Suppressor macrophage treated with lipopolysaccharide for 4 hours (primary cell): ENCODE measurements at places on chromosomes 11 and 22.

DNA sequence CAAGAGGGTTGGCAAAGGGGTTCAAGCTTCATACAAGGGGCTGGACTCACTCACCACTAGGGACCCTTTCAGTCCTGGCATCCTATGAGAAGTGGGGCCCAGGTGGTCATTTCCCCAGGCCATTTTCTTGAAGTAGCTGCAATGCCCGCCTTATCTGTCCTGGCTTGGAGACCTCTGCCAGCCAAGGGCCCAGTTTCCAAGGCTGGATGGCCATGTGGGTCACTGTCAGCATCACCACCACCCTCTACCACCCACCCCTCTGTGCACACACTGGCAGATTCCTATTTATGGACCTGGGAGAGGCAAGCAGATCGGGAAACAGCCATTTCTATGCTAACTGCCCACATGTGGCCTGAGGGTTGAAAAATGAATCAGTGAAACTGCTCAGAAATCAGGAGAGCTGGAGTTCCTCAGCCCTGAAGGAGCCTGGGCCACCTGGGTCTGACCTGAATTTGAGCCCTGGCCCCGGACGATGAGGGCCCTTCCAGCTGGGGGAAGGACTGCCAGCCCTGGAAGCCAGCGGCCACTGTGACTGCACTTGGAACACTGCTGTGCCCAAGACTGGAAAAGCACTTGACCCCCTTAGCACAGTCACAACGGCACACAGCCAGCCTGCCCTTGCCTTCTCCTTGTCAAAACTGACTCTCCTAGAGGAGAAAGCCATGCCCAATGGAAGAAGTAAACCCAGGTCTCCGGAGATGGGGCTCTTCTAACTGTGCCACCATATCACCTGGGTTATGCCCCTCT, 442.2 kb downstream of the BUD13 start:
- DNase-seq = no peak

DNA sequence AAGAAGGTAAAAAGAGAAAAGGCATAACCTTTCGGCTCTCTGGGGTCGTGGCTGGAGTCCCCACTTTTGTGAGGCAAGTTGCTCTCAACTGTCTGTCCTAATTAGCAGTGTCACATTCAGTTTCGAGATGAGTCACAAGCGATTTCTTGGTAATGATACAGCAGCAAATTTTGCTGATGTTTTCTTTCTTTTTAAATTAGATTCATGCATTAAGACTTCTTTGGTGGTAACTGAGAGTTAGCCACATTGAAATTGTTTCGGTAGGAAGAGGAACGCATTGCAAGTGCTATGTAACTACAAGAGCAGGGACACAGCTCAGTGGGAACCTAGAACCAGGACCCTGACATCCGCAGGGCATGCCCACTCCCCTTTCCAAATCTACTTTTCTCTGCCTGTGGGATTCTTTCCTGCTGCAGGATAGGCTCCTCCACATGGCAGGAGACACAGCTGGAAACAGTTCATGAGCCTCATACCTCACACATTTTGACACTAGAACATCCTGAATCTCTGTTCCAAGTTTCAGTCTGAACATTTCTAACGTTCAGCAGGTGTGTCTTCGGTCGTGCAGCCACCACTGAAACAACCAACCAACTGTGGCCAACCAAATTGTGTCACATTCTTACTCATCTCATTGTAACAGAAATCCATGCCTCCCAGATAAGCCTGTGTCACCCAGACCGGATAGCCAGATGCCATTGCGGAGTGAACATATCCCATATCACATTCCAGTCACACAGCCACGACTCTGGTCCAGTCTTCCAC, 987.6 kb downstream of the NTM start:
- no peak for DNase-seq

DNA sequence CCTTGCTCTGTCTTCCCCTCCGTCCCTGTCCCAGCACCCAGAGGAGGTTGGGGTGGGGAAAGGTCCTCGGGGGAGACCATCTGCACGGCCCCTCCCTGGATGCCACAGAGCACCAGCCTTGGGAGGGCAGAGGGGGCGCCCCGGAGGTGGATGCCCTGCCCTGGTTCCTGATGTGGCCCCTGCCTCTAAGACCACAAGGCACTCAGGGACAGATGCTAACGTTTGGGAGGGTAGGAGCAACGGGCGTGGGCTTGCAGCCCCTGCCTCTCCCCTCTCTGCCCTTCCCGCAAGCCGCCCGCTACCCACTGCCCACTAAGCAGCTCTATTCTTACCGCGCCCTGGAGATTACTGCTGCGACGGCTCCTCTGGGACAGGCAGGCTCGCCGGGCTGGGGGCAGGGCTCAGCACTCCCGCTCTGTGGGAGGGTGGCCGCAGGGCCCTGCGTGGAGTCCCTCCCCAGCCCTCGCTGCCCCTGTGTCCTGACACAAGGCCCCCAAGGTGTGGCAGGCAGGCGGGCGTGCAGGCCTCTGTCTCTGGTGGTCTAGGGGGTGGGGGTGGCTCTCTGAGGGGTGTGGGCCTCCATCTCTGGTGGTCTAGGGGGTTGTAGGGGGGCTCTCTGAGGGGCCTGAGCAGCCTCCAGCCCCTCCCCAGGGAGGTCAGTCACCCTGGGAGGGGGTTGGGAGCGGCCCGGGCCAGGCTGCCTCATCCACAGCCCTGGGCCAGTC, 14.9 kb downstream of the BRSK2 start:
- DNase-seq = no peak

- DNase-seq = peak; percentile 8
Measured at GRCh38 chr11:44823006-44823405, 96.2 kb downstream of the TSPAN18 start.

DNA sequence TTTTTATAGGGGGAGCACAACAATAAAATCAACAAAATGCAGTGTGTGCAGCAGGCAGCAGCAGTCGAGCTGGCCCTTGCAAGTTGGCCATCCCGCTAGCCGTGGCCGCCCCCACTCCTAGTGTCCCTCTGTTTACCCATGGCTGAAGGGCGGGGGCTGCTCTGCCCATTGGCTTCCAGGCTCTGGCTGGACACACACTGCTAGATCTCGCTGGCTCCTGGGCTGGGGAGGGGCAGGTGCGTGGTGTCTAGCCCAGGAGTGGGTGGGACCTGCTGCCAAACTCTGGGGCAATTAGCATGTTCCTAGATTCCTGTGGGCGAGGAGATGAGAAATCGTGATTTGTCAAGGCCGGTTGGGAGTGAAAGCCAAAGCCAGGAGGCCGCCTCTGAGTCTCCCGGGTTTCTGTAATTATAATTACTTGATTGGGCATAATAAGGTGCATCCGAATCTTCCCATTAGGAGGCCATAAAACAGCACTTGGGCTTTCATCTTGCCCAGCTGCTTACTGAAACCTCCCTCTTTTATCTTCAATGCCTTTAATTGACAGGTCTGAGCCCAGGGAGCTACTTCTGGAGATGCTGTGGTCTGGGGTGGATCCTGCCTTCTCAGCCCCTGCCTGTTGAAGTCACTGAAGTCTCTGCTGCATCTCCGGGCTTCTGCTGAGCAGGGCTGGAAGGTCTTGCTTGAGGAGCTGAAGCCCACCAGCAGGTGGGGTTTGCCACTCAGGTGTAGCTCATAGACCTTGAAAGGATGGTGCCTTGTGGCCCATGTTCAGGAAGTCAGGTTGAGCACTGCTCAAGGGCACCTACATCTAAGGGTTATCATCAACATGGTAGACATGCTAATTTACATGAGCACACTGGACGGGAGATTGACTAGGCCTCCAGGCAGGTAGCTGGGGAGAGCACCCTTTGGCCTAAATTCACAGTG, 44.5 kb upstream of the DKK3 start:
- no peak for DNase-seq

GRCh38 chr11:100910808-100911207, 218.8 kb downstream of the PGR start:
- no peak for DNase-seq

- no peak for DNase-seq
Measured at GRCh38 chr22:36417281-36417686, 29.5 kb upstream of the MYH9 start.

- peak; percentile 67 for DNase-seq
Measured at GRCh38 chr11:68120273-68121066, 718 bp downstream of the CHKA start.

GRCh38 chr22:43993072-43993760, 30.9 kb upstream of the PARVB start:
- peak; percentile 73 for DNase-seq

DNA sequence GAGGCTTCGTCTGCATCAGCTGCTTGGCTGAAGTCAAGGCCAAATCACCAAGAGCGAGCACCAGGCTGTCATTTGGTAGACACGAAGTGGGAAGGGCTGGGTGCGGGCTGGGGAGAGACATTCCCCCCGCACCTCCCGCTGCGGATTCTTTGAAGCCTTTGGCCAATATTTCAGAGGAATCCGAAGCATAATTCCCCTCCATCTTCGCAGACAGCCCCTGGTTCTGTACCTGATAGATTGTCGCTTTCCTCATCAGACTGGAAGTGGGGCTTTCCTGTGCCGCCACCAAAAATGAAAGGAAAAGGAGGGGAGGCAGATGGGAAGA, 15.3 kb downstream of the BLID start:
- no peak for DNase-seq

- no peak for DNase-seq
Measured at GRCh38 chr11:96254087-96254486, 88.9 kb downstream of the MAML2 start.

DNA sequence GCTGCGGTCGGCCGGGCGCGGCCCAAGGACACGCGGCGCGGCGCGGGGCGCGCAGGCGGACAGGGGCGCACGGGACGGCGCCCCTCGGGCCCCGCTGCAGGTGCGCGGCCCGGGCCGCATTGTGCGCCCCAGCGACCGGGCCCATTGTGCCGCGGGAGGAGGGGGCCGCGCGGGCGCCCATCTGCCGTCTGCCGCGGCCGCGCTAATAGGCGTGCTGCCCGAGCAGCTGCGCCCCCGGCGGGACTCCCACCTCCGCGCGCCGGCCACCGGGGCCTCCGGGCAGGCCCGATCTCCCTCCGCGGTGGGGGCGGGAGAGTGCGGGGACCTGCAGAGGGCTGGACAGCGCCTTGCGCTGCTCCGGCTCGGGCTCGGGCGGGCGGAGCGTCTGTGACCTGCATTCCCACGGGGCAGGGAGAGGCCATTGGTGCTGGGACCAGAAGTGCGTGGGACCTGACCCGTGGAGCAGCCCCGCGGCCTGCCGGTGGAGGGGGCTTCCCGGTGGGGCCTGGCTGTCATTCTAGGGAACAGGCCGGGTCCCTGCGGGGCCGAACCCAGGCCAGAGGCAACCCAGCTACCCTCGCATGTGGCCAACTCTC, 933 bp downstream of the BRSK2 start:
- no peak for DNase-seq

DNA sequence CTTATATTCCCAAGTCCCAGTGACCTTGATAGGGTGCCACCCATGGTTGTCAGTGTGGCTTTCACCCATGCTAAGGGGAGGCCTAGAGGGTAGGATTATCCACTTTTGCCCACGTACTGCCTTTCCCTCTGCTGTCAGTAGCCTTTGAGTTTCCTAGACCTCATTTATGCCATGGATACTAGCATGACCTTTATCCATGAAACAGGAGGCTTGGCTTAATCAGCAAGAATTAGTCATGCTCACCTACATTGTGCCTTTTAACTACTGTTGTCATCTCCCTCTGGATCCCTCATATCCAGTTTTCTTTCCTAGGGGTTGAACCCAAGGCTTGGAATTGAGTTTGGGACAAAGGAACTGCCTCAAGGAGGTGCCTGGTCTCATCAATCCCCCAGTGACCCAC, 716.7 kb downstream of the NTM start:
- no peak for DNase-seq

GRCh38 chr22:28817919-28818859, 17.8 kb upstream of the XBP1 start:
- peak; percentile 58 for DNase-seq

GRCh38 chr11:27910186-27910931, 197.6 kb downstream of the KIF18A start:
- no peak for DNase-seq
